H1 (cell line): ENCODE measurements at places on chromosomes 1 and 21.

DNA sequence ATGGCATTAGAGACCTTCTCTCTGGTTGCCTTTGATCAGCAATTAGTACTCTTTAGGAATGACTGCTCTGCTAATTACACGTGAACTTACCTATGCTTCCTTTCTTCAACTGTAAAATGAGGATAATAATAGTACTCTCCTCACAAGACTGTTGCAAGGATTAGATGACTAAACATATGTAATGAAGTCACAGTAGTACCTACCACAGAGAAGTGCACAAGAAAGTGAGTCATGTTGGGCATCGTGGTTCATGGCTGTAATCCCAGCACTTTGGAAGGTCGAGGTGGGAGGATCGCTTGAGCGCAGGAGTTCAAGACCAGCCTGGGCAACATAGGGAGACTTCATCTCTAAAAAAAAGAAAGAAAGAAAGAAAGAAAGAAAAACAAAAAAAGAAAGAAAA, 68.1 kb upstream of the AK4 start:
- no peak for DNase-seq

DNA sequence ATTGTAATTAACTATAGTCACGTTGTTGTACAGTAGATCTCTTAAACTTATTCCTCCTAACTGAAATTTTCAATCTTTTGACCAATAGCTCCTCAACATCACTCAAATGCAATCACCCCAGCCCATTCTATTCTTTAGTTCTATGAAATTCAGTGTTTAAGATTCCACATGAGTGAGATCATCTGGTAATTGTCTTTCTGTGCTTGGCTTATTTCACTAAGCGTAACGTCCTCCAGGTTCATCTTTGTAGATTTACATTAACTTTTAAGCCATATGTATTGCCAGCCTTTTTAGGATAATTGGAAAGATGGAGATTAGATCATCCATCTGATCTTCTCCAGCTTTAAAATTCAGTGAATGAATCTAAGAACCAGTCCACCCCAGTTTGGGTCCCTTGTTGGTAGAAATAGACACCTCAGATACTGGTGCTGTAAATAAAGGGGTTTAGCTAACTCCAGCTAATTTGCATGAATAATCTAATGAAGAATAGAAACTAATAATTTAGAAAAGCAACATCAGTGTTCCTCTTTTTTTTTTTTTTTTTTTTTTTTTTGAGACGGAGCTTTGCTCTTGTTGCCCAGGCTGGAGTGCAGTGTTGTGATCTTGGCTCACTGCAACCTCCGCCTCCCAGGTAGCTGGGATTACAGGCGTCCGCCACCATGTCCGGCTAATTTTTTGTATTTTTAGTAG, 7.0 kb downstream of the S100A10 start:
- DNase-seq = no peak

GRCh38 chr1:180540697-180541594, 17.8 kb upstream of the OVAAL start:
- DNase-seq = no peak

DNA sequence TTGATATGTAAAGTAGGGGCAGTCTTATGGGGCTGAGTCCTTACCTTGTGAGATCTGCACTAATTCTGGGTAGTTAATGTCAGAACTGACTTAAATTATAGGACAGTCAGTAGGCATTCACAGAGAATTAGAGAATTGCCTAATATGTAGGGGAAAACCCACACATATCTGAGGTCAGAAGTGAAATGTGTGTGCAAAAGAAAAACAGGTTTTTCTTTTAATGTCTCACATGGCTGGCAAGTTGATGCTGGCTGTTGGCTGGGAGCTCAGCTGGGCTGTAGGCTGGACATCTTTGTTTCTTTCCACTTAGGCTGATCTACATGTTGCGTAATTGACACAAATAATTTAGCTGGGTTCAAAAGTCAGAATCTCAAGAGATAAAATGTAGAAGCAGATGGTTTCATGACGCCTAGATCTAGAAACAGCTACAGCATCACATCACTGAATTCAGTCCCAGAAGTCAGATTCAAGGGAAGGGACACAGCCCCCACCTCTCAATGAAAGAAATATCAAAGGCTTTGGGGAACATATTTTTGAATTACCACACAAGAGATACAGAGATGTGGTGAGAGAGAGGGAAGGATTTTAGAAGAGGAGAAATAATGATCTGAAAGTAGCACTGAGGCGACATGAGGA, 98.9 kb downstream of the TNFSF18 start:
- no peak for DNase-seq

DNA sequence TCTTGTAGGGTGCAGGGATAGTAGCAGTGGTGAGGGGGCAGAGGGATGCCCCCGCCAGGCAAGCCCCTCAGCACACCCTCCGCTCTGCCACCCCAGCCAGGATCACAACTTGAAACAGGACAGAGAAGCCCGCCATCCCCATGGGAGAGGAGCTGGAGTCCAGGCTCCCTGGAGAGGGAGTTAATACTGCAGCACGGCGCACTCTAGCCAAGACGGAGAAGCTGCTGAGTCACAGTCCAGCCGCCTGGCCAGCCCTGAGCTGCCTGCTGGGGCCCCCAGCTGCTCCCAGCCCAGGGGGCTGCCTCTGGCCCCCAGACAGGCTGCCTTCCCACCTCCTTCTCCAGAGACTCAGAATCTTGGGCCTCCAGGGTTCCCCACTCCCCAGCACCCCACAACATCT, 87.2 kb downstream of the SYT2 start:
- DNase-seq = no peak

DNA sequence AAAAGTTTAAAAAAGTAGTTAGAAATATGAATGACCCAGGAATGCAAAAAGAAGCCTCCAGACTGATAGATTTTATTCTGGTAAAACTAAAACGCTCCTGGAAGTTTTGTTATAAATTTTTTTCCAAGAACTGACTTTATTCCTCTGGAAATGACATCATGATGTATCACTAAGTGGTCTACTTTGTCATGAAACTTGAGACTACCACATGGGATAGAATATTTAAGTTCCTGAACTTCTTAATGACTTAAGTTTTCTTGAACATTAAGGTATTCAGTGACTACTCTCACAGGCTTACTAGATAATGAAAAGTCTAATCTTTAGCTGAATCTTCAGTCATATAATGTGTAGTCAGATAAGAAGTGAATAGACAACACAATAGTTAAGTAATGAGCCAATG, 842.2 kb downstream of the USP25 start:
- DNase-seq = no peak

DNA sequence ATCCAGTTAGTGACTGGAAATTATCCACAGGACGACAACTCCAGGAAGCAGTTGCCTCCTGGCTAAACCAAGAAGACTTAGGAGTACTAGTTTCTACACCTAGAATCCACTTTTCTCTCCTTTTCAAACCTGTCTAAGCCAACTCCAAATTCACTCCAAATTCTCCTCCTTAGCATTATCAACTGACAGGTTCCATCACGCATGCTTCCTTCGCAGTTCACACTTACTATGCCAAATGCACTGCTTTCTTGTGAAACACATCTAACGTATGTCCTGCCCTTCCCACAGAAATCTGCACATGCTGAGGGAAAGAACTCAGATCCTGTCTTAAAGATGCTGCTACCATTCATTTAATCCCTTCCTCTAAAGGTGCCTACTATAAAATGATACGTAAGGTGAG, 225.9 kb downstream of the RERE start:
- DNase-seq = no peak

DNA sequence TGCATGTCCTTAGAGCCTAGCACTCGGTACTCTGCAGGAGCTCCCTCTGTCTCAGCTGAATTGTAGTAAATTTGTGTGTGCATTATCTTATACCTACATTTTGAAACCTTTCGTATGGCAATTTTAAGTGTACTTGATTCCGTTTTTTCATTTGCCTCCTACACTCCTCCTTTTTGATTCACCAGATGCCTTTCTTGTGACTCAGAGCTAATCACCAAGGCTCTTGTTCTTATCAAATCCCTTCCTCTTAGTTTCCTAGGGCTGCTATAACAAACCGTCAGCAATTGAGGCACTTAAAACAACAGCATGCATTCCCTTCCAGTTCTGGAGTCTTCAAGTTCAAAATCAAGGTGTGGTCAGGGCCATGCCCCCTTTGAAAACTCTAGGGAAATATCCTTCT, 261.0 kb downstream of the ASTN1 start:
- no peak for DNase-seq

DNA sequence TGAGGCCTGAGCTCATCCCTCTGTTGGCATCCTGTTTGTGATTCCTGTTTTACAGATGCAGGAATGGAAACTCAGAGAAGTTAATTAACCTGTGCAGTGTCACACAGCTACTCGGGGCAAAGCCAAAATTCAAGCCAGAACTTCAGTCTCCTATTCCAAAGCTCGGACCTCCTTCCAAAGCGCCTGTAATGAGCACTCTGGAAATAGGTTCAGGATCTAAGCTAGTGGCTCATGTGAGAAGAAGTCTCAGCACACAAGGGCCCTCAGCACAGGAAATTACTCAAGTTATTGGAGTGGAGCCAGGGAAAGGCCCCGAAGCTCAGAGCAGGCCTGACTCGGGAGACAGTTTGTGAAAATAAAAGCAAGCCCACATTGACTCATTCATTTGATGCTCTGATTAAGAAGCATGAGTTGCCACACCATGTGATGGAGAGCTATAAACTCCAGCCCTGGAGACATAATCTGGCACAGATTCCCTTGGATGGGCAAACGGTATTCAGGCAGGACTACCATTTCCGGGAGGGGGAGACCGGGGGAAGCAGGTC, 50.6 kb upstream of the LYST start:
- no peak for DNase-seq

GRCh38 chr1:234899041-234899729, 229.5 kb downstream of the TOMM20 start:
- DNase-seq = no peak

DNA sequence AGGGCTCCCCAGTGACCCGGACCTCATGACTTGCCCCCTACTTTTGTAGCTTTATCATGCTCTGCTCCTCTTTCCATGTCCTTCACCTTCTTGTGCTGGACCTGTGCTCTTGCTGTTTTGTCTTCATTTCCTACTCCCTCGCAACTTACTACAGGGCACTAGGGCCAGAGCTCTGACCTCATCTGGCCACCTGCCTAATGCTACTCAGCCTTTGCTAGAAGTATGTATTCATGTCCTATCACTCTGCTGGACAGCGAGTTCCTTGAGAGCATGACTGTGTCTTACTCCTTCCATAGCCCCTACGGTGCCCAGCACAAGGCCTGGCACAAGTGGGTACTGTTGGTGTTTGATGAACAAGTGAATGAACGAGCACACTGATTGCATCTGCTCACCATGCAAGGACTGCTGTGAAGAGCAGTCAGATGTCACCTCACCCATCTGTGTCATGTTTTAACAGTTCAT, 1.9 kb downstream of the MTFR1L start:
- DNase-seq = no peak

DNA sequence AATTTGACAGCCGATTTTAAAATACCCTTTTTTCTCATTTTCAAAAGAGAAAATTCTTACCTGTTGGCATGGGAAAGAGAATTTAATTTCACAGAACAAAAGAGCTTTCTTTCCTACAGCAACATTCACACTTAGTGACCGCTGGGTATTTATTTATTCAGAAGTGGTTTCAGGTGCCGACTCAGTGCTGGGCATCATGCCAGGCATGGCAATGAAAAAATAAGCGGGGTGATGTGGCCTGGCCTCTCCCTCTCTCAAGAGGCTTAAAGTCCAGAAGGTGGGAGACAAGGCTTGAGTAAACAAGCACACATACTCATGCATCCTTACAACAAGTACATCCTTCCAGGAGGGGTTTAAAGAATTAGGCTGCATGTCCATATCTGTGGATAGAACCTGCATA, 4.1 kb upstream of the PCP4 start:
- no peak for DNase-seq

- DNase-seq = no peak
Measured at GRCh38 chr1:60899464-60899863, 182.9 kb upstream of the NFIA start.

- DNase-seq = peak; percentile 93
Measured at GRCh38 chr1:18581420-18581880, 49.2 kb upstream of the PAX7 start.

DNA sequence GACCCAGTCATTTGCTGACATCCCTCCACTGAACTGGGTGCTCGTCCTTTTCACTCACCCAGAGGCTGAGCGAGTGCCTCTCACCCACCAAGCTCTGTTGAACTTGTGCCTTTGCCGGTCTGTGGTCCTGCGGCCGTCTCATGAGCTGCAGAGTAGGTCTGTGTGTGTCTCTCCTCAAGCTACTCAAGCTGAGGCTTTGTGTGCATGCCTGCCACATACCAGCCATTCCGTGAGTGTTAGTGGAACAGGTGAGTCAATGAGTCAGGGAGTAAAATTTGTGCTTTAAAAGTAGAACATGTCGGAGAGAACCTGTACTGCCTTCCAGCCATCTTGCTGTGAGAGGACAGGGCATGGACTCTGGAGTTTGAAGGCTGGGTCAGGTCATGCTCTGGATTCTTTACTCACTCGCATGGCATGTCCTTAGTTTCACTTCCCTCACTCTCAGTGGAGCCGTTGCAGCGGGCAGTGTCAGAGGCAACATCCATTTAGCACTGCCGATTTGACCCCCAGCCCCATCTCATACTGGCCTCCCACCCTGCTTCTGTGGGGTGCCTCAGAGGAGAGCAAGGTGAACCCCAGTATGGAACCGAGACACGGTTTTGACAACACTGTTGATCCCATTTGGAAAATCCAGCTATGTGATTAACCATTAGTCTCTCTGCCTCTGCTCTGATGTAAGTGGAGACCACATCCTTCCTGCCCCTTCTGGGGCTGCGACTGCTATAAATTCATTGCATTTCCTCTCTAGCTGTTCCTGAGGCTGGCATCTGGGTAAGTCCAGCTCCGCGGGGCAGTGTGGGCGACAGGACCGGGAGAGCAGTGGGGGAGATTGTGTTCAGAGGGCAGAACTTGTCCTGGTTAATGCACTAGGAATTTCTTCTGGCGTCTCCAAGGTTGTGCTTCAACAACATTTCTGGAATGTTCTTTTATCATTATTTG, at the start of gene NLRP3:
NLRP3 (plus strand) TSS at position 751 of the 939 bp plus-strand sequence. CDS start 2,628 bp downstream, outside the sequence.
- DNase-seq = no peak

DNA sequence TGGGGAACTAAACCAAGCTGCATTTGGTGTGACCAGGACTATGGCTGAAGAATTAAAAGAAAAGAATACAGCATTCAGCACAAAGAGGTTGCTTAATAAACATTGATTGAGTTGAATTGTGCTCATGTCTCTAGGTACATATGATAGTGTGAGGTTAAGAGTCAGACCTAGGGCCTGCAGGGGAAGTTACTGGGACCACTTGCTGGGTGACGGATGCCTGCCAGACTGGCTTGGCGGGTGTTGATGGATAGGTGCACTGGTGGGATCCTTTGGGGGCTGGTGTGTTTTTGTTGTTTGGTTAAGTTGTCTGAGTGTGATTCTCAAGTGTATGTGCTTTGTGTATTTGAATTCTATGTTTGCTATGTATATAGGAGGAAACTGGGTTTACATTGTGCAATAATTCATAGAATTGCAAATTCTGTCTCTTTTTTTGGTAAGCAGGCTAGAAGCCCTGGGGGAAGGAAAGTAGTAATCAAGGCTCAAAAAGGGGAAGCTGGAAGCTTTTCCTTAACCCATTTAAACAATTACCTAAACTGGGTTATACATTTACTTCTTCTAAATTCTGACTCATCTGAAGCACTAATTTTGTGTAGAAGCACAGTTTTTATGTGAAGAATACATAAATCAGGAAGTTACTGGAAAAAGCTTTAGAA, 1.8 kb downstream of the CD101 start:
- no peak for DNase-seq
